Calu3 (cell line): ENCODE measurements at places on chromosomes 7 and 10.

DNA sequence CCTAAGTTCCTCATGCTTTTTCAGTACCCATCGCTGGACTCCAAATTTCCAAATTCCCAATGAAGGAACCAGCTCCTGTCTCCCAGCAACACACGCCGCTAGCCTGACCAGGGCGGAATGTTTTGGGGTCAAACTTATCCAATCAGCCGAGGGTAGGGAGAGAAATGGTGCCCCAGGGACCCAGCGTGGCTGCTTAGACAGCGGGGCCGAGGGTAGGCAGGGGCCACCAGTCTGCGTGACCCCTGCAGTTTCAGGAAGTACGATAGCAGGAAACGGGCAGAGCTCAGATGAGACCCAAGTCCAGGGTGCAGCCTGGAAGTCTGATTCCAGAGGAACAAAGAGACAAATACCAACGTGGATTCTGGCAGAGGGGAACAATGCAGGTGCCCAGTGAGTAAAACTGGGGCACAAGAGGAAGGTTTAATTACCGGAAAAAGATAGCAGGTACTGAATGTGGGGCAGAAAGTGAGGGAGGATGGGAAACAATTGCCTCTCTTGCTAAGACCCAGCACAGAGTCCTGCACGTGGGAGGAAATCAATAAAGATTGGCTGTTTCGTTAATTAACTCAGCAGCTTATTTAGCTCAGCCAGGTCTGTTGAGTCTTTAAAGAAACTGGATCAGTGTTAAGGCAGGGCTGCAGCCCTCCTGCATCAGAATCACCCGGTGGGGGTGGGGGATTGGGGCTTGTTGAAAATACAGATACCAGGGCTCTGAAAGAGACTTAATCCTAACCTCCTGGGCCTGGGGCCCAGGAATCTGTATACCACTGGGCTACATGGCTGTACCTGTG is 50.4 kb upstream of the NFE2L3 start:
- H3K27me3 ChIP-seq: no peaks in the 10 kb centered on the region
- DNase-seq: no peak
- H3K36me3 ChIP-seq: no peaks in the 10 kb centered on the region
- H3K4me1 ChIP-seq: no peaks in the 10 kb centered on the region
- H3K27ac ChIP-seq: no peak overlapping the region
- no peak overlapping the region for H3K4me3 ChIP-seq

DNA sequence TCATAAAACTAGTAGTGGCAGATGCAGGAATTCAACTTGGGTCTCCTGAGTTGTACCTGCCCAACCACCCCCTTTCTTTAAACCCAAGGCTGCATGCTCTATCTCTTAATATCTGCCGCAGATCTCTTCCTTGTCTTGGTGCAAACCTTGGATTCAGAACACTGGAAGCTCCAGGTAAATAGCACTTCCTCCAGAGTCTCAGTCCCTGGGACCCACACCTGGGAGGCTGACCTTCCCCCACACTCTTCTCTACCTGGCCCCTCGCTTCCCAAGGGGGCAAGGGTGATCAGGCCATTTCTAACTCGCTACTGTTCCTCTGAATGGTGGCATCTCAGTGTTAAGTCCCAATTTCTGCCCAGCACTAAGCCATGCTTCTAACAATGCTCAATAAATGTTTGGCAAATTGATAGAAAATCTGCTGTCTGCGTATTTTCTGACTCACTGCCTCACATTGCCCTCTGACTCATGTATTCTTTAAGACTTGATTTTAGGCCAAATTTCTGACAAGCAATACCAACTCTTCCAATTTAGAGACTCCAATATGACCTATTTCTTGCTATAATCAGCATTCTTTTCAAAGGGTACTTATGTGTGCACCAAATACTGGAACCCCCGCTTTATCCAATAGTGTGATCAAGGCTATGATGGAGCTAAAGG is 68.0 kb upstream of the PPP1R3C start:
- H3K4me3 ChIP-seq: no peak overlapping the region
- H3K27ac ChIP-seq: no peak overlapping the region
- no peaks in the 10 kb centered on the region for H3K36me3 ChIP-seq
- DNase-seq: no peak

DNA sequence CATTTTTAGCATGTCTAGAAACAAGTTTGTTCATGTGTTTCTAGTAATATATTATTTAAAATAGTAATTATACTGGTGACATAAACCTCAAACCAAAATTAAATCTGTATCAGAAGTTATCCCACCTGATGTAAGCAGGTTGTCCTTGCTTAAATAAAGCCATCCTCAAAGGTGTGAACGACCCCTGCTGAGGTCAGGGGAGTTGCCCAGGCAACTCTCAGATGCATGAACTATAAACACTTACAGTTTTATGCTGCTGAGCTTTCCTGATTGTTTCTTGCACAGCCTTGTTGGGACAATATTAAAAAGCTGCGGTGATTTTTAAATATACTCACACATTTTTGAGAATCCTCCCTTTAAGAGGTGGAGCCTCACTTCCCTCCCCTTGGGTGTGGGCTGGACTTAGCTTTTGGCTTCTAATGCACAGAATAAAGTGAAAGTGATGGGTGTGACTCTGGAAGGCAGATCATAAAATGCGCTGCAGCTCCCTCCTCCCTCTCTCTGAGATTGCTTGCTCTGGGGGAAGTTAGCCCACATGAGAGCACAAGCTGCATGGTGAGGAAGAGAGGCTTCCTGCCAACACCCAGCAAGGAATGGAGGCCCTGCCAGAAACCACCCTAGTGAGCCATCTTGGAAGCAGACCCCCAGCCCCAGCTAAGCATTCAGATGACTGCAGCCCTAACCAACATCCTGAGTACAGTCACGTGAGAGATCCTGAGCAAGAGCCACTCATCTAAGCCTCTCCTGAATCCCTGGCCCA is 152.7 kb downstream of the SKIDA1 start:
- no peaks in the 10 kb centered on the region for H3K27me3 ChIP-seq
- H3K4me1 ChIP-seq: peaks cover 9% of the 10 kb centered on the region
- H3K4me3 ChIP-seq: peak overlapping the region; percentile 17
- no peak overlapping the region for H3K27ac ChIP-seq
- H3K36me3 ChIP-seq: no peaks in the 10 kb centered on the region

- H3K27ac ChIP-seq: peak overlapping the region; percentile 68
- no peak for DNase-seq
- H3K27me3 ChIP-seq: no peaks in the 10 kb centered on the region
- peak overlapping the region; percentile 92 for H3K4me3 ChIP-seq
Measured at GRCh38 chr10:79348640-79348988, 1.3 kb downstream of the PPIF start.

GRCh38 chr10:69901628-69902505 is 100.2 kb downstream of the COL13A1 start:
- H3K4me1 ChIP-seq: peaks cover 7% of the 10 kb centered on the region
- H3K27me3 ChIP-seq: peaks cover 40% of the 10 kb centered on the region
- DNase-seq: peak; percentile 65
- no peak overlapping the region for H3K4me3 ChIP-seq
